ENCODE measurements at places on chromosomes 5 and 9.

- no peak for DNase-seq
These were observed 118.8 kb downstream of the PRDM6 start for GRCh38 chr5:123207852-123208251.

GRCh38 chr5:37165761-37166160 is 83.4 kb downstream of the CPLANE1 start:
- no peak for DNase-seq

- DNase-seq: no peak
These were observed 36.3 kb upstream of the PLIN2 start for GRCh38 chr9:19163631-19164030.

- no peak for DNase-seq
These were observed 163.5 kb upstream of the ANKRD55 start for GRCh38 chr5:56396634-56397033.

GRCh38 chr9:15642369-15642962 is 89.6 kb downstream of the CCDC171 start:
- no peak for DNase-seq
